ENCODE measurements at places on chromosomes 1 and 21.

- no peak for DNase-seq
Measured at GRCh38 chr1:177118901-177119300, 45.6 kb downstream of the ASTN1 start.

- no peak for DNase-seq
Measured at GRCh38 chr21:45031571-45032191, 42.7 kb upstream of the ADARB1 start.

- DNase-seq: no peak
Measured at GRCh38 chr1:181767001-181767708, 283.8 kb downstream of the CACNA1E start.

DNA sequence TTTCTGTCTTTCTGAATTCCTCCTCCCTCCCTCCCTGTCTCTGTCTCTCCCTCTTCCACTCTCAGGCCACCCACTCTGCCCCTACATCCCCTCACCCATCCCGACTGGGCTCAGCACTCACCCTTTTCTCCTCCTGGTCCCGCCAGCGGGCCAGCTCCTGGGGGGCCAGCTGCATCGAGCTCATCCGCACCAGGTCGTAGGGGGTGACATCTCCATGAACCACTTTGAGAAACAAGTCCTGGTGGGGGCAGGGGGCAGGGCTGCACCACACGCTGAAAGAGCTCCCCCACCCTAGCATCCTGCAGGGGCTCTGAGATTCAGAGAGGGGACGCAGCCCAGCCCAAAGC lies 17.8 kb downstream of the SPOCD1 start:
- DNase-seq: no peak

GRCh38 chr1:31571340-31572295 lies 4.7 kb upstream of the TINAGL1 start:
- no peak for DNase-seq

DNA sequence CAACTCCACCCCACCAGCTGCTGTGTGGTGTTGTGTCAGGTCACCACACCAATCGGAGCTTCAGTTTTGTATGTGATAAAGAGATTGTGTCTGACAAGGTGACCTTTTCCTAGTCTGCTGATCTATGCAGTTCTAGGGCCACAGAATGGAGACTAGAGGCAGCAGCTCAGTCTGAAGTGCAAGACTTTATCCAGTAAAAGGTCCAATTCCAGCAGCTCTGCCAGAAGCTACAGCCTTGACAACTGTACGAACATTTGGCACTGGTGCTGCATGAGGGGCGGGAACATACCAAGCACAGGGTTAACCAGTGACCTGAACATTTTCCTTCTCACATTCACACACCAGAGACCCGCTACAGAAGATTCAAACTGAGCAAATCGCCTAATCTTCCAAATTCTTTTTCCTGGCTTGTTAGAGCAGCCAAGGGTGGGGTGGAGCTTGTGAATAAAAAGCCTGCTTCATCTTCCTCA lies 9.3 kb downstream of the FMO1 start:
- no peak for DNase-seq

- no peak for DNase-seq
Measured at GRCh38 chr1:198318085-198318484, 161.3 kb downstream of the NEK7 start.

GRCh38 chr1:43273708-43274107 lies 3.9 kb downstream of the TMEM125 start:
- DNase-seq: no peak

DNA sequence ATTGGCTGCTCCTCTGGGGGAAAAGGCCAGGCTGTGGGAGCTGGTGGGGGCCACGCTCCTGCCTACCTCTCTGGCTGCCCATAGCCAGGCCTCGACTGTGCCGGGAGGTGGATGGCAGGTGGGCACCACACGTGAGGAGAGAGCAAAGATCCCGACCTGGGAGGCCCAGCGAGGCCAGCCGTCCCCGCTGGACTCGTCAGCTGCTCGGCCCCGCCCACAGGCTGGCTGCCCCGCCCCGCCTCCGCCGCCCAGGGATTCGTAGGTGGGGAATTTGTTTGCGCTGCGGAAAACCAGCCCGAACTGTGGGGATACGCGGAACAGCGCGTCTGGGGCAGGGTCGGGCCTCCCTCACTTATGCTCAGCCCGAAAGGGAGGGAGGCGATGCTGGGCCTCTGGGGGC lies 31.7 kb downstream of the TP73 start:
- no peak for DNase-seq

DNA sequence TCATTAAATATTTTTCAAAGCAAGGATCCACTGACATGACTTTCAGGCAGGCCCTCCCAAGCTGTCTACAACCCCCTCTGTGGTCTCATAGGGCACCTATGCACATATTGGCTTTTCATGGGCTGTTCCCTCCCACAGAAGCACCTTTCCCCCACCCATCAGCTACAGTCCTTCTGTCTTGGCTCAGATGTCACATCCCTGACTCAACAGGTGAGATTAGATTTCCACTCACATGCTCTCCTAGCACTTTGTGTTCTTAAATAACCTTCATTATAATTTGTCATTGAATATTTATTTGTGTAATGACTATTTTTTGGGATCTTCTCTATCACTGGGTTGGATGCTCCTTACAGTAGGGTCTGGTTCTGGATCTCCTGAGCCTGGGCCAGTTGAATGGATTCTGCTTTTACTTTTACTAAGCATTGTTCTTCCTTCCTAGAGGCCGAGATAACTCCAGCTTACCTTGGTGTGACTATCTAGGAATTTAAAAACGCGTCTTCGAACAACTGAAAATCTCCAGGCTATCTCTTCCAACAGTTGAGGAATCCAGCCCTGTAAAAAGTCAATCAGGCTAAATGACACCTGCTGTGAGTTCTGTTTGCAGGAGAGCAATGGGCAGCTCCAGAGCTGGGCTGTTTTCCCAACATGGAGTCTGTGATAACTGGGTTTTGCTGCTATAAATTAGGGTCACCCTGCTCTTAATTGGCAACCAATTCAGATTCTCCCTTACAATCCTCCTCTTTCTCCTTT lies 16.2 kb downstream of the ROR1 start:
- no peak for DNase-seq

GRCh38 chr1:227434808-227435444 lies 116.6 kb upstream of the CDC42BPA start:
- no peak for DNase-seq

GRCh38 chr1:73044241-73045036 lies 762.1 kb upstream of the NEGR1 start:
- DNase-seq: no peak

- no peak for DNase-seq
Measured at GRCh38 chr1:214361636-214362035, 80.7 kb downstream of the SMYD2 start.

DNA sequence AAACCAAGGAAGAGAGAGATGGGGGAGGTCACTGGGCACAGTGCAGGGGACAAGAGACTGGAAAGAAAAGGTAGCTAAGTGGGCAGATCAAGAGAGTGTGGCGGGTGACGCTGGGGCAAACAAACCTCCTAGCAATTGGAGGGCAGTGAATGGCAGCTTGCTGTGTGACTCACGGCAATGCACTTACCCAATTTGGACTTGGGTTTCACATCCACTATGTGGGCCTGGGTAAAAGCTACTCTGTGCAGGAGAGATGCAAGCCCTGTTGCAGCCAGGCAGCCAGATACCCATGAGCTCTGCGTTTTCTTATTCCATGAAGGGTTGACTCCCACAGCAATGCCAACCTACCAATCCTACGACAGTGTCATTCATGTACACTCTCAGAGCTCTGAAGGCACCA lies 9.5 kb downstream of the PLXNA2 start:
- DNase-seq: no peak

GRCh38 chr1:248710305-248710900 lies 7.8 kb upstream of the OR14I1 start:
- DNase-seq: no peak

DNA sequence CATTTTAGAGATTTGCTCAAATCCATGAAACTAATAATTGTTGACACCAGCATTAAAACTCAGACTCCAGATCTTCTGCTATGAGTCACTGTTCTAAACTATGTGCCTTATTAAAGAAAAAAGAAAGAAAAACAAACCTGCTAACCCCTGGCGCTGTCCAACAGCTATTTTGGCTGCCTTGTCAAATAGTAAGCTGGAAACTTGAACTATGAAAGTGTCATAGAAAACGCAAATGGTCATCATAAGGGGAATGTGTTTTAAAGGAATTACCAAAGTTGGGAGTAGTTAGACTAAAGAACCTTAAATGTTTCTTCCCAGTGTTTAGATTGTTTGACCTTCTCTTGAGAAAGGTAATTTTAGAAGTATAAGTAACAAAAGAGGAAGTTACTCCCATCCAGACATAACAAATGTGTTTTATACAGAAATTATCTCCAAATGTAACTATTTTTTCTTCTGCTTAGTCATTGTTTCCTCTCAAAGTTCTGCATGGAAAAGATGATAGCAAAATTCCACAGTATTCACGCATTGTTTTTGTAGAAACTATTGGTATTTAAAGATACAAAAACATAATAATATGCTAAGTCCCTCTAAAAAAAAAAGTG lies 272.4 kb downstream of the TPR start:
- DNase-seq: no peak

- no peak for DNase-seq
Measured at GRCh38 chr21:46092811-46093667, 4.9 kb upstream of the COL6A2 start.
